ENCODE measurements at places on chromosomes 11 and 22.

- no peak for DNase-seq
These were observed 220.3 kb upstream of the SESN3 start for GRCh38 chr11:95451261-95451660.

GRCh38 chr11:127998421-127998820, 588.9 kb downstream of the ETS1 start:
- DNase-seq, result no peak

- DNase-seq, result no peak
These were observed 112.4 kb upstream of the PITPNB start for GRCh38 chr22:28031383-28031922.

- DNase-seq, result no peak
These were observed 64.0 kb upstream of the PPP6R3 start for GRCh38 chr11:68396516-68396915.

DNA sequence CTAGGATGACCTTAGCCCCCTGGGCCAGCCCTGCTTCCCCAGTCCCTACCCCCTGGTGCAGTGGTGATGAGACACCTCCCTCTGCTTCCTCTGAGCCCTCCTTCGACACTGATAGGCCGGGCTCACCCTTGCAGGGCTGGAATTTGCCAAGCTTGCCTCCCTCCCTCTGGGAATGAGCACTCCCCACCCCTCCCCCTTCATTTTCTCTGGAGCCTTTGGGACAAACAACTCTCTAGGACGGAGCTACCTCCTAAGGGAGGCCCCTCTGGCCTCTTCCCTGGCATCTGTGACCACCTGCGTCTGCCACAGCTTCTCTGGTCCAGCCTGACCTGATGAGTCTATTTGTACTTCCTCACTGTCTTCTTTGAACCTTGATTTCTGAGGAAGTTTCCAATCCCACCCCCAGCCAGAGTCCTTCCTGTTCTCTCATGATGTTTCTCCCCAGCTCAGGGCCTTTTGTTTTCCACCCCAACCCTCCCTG, 53.3 kb upstream of the ADA2 start:
- no peak for DNase-seq

- DNase-seq, result no peak
These were observed 55.2 kb upstream of the SYT13 start for GRCh38 chr11:45341372-45341771.

- DNase-seq, result no peak
These were observed 32.9 kb upstream of the EED start for GRCh38 chr11:86211619-86212018.

DNA sequence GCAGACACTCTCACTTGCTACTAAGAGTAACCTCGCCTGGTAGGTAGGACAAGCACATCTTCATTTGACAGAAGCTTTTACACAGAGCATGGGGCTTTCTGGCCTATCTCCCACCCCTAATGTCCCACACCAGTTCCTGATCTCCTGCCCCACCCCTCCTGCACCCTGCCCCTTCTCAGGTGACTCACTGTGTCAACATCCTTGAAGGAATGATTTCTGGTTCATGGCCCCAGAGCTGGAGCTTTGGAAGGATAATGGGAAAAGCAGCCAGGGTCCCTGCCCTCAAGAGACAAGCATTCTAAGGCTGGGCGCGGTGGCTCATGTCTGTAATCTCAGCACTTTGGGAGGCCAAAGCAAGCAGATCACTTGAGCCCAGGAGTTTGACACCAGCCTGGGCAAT, 47.2 kb downstream of the LRFN4 start:
- DNase-seq, result no peak

DNA sequence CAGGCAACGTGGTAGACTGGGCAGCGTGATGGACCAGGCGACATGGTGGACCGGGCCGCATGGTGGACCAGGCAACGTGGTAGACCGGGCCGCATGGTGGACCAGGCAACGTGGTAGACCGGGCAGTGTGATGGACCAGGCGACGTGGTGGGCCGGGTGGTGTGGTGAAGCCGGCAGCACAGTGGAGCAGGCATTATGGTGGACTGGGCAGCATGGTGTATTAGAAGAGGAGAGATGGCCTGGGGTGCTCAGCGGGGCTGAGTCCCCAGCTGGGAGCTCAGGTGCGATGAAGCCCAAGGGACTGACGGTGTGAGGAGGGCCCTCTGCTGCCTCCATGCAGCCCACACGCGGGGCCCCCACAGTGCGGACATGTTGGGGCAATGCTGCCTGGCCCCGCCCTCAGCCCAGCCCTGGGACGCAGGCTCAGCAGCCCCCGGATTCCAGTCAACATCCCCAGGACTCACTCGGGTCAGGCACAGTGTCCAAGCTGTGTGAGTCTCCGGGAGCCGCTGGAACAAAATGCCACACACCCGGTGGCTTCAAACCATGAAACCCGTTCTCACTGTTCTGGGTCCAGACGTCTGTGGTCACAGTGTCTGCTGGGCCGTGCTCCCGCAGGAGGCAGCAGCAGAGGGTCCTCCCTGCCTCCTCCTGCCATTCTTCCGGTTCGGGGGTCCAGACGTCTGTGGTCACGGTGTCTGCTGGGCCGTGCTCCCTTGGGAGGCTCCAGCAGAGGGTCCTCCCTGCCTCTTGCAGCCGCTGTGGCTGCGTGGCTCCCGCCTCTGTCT, 1084.9 kb downstream of the BRD1 start:
- no peak for DNase-seq

- no peak for DNase-seq
These were observed 132.5 kb downstream of the FBXO7 start for GRCh38 chr22:32607086-32607485.

DNA sequence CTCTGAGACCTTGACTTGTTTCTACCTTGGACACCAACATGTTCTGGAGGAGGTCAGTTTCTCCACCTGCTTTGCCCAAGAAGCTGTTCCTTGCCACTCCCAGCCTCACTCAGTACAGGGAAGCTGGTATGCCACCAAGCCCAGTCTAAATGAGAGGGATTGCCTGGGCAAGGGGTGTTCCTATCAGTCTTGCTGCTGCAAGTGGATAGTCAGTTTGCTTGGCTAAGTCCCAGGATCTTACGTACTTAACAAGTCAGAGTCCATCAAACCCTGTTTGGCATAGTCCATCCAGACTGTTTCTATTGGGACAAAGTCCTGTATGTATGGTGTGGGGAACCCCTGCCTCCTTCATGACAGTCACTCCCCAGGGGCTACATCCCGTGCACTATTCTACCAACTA, 66.6 kb downstream of the RPL27A start:
- no peak for DNase-seq

DNA sequence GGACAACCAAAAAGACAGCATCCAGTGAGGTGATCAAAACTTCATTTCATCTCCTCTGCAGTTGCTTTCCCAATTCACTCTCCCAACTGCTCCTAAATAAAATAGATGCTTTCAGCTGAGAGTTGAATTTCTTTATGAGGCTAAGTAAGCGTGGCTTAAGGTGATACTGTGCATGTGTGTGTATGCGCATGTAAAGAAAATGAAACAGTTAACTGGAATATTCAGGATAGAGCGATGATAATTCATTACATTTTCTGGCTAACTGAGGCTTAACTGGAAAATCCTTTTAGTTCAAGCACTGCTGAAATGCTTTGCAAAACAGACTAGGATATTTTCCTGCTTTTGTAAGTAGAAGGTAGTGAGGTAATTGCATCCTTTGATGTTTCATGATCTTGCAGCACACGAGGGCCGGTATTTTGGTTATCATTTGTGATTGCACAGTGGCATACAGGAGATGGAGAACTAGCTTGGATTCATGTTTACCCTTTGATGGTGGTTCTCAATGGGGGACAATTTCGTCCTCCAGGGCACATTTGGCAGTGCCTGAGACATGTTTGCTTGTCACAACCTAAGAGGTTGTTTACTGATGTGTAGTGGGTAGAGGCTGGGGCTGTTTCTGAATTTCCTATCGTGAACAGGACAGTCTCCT, 71.2 kb downstream of the ZBTB16 start:
- DNase-seq, result no peak

DNA sequence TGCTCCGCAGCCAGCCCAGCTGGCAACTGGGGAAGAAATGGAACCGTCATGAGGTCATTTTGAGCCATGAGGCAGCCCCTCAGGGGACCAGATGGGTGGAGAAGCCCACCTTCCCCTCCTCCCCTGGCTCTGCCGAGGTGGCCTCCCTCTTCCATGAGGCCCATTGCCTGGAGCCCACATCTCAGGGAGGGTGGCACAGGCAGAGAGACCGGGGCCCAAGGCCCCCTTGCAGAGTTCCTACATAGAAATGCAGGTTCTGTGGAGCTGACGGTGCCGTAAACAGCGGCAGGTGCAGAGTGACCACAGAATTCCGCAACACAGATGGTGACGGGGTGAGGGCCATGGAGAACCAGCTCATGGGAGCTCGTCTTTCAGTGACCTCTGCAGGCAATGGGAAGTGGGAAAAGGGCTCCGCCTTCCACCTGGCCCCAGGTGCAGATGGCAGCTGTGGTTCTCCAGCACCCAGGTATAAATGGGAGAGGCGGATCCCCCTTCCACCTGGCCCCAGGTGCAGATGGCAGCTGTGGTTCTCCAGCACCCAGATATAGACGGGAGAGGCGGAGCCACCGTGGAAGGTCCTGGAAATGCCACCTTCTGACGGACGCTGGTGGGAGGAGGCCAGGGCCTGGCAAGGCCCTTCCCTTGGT, 765.4 kb downstream of the BRD1 start:
- DNase-seq, result no peak

DNA sequence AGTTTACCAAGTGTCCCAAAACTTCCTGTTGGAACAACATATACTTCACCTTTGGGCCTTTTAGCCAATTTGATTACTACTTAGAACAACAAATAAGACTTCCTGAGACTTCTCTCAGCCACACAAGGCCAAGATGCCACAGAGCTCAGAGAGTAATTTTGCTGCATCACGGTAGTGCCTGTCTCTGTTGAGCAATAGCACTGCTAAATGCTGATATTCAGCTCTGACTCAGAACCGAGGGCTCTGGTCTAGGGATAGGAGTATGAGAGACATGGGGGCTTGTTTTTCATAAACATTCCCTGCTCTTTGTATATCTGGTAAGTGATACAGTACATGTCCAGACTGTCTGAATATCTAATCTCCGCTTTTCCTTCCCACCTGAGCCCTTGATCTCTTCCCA, 260.4 kb upstream of the ARHGAP20 start:
- DNase-seq, result no peak

DNA sequence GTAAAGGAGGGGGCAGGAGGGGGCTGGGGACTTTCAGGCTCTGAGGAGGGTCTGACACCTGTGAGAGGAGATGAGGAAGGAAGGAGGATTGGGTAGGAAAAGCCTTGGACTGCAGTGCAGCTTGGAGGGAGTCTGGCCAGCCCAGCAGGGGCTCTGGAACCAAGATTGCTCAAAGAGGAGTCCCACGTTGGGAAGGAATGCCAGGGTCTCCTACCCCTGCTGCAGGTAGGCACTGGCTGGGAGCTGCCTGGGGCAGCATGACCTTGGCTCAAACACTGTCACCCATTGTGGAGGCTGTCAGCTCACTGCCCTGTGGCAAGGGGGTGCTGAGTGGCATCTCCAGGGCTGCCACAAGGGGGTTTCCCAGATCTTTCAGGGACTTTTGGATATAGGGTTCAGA, 94.5 kb downstream of the RPS6KA4 start:
- no peak for DNase-seq

DNA sequence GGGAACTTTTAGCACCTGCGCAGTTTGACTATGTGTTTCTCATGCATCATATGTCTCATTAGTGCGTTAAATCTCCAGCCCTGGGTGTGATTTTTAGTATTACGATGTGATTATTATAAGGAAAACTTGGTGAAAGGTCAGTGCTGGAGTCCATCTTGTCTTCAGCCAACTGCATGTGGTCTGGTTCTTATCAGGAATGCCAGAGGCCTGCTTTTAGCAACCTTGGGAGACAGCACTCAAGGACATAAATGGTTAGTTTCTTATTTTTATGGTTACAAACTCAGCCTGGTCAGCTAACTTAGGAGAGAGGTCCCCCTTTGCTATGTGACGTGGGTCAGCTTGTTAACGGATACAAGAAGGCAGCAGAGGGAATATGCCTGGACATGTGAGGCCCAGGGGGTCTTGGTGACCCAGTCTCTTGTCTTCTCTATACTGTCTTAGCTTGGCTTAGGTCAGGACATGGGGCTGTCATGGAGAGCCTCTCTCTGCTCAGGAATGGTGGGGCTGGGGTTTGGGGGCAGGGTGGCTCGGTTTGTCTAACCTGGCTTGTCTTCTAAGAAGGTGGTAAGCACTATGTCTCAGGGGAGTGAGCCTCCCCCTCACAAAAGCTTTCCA, 21.5 kb downstream of the KCTD21 start:
- no peak for DNase-seq

DNA sequence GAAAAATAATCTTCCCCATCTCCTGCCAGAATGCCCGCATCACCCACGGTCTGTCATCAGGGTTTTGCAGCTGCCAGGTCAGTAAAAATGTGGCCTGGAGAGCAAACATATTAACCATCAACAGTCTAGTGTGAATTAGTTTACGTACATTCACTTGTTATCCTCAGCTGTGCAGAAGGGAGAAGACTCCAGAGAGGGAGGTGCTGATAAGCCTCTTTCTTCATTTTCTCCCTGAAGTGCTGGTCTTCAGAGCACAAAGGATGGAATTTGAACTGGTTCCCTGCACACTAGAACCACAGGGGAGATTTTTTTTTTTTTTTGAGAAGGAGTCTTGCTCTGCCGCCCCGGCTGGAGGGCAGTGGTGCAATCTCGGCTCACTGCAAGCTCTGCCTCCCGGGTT, 8.2 kb downstream of the FGF19 start:
- DNase-seq, result no peak

GRCh38 chr22:40972587-40972986, 21.4 kb downstream of the RBX1 start:
- DNase-seq, result no peak

DNA sequence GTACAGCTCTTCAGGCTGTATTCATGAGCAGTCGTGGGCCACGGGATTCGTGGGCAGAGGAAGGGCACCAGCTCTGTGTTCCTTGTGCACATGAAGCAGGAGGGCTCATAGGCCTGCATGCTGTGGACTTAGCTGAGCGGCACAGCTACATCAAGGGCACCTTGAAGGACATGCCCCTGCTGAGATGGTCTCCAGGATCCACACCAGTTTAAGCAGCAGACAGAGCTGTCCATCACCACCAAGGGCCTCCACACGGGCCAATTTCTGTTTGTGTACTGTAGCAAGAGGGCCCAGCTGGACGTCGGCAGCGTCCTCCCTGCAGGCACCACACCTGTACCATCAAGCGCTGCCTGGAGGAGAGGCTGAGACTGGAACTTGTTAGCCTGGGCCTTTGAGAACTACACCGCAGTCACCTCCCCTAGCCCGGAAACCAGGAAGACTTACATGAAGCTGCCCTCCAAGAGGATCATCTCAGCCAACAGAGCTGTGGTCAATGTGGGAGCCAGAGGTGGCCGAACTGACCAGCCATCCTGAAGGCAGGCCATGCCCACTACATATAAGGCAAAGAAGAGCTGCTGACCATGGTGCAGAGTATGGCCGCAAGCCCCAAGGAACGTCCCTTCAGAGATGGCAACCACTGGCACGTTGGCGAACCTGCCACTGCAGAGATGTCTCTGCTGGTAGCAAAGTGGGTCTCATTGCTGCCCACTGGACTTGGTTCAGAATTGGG, 32.7 kb upstream of the GNB1L start:
- no peak for DNase-seq

- DNase-seq, result no peak
These were observed 340.5 kb downstream of the BUD13 start for GRCh38 chr11:116432301-116432700.

Measured in RKO (cell line).